RPMI7951 (cell line): ENCODE measurements at places on chromosomes 6 and 20. TPM values are rescaled to one million over a fixed set of nuclear protein-coding genes. Genes with fewer than 3 reads are reported as not detected.

DNA sequence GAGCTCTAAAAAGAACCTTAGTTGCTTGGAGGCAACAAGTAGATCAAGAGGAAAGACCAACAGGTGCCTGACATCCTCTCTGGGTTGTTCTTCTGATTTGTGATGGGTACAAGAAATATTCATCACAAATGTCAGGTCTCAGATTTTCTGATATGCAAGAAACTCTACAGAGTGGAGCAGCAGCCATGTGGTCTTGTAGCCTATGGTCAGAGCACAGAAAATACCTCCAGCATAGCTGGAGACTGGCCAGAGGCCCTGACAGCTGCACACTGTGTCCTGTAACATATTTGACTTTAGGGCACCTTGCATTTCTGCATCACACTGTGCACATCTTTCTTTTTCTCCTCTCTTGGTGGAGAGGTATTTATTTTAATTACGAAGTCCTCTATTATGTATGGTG lies 116.3 kb downstream of the GMPR start:
- peak; percentile 60 for DNase-seq

GRCh38 chr6:36389353-36389752 lies 1.9 kb upstream of the ETV7 start:
- no peak for DNase-seq

DNA sequence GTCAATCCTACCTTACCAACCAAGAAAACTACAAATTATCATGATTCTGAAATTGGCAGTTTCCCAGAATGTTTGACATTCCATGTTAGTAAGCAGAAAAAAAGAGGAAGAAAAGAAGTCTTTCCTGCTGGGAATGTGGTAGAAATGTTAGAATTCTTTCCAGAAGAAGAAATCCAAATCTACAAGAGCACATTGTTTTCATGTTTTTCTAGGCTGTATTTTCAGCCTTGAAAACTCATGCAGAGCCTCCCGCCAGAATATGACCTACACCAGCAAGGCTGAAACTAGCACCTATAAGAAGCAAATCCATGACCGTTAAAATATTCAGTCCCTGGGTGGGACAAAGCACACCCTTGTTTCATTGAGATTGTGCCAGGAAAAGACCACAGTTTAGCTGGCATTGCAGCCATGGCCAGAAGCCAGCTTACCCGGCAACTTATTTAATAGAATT lies 259.4 kb downstream of the GJA1 start:
- peak; percentile 65 for DNase-seq

The SEL1L2 gene
- not detected in 2 replicates for total RNA-seq

The TRERF1 gene
- 4.0 and 5.2 TPM in 2 replicates for total RNA-seq
